NCI-H2171 (cell line): ENCODE measurements at places on chromosomes 13 and 19.

DNA sequence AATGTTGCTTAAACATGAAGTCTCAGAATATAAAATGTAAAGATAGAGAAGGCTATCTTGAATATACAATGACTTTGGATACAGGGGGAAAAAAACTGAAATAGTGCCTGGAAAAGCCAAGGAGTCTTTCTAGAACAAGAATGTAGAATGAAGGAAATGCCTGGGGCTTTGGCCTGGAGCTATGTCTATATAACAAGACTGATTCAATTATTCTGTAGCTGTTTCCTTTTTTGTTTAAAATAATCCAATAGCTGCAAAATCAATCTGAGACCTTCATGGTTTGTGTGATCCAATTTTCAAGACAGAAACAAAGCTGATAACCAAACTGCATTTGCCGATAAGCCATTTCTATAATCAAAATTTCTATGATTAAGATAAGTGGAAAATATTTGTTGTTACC lies 530.9 kb upstream of the NBEA start:
- DNase-seq = no peak

GRCh38 chr19:4930664-4931063 lies 21.4 kb downstream of the UHRF1 start:
- DNase-seq = no peak

GRCh38 chr13:112964971-112965492 lies 4.0 kb upstream of the MCF2L start:
- no peak for DNase-seq

DNA sequence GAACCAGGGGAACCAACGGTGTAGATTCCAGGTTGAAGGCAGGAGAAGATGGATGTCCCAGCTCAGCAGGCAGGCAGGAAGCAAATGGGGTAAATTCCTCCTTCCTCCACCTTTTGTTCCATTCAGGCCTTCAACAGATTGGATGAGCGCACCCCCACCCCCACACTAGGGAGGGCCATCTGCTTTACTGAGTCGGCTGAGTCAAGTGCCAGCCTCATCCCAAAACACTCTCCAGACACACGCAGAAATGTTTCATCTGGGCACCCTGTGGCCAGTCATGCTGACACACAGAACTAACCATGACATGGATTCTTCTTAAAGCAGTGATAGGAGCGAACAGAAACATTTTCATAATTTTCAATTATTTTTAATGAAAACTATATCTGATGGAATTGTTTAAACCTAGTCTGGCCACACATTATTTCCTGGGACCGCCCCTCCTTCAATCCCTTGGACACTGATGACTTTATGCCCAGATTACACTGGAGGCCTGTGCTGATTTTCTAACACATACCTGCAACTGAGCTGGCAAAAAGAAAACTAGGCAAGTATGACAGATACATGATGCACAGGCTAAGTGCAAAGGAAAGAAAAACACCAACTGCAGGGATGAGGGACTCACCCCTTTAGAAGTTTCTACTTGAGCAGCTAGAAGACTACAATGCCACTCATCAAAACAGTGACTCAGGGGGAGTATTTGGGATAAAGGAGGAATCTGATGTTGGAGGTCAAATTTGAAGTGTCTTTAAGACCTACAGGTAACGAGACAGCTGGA lies 154.2 kb downstream of the TNFRSF19 start:
- DNase-seq = no peak

DNA sequence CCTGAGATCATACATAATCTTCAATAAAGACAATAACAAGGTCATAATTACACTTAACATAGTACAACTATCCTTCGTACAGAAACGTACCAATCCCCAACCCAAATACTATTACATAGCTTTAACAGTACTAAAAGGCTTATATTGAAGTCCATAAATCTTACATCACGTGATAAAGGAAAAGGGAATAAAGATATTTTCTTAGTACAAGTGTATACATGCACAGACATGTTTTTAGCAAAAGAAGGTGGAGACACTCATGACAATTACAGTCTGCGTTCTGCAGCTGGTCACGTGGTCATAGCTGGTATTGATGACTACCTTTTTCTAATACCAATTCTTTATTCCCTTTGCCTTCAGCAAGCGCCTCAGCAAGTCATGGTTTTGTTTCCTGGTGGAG lies 464.5 kb upstream of the SLITRK5 start:
- DNase-seq = no peak

DNA sequence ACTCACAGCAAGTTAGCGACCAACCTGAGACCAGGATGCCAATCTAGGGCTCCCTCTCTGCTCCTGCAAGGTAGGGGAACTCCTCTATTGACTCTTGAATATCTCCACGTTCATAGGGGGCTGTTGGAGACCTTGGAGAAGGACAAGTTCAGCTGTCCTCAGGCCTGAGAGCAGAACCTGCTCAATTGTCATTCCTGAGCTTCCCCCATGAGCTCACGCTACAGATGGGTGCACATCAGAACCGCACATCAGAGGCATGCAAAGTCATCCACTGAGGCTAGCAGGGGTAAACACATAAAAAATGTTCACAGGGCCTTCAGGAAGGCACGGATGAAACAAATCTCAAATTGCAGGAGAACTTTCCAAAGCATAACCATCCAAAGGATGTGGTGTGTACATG lies 168.8 kb upstream of the ZNF507 start:
- DNase-seq = no peak

DNA sequence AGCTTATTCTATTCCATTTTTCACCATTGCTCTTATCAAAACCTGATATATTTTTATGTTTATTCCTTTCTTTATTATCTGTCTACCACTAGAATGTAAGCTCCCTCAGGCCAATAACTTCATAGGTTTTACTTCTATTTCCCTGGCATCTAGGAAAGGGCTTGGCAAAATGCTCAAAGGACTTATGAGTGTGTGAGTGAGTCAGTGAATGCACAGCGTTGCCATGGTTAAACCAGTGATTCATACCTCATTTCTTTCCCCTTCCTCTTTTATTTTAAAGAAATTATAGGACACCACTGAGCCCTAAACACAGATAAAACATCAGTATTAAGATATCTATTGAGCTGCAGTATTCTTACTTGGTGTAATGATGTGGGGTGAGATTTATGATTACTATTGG lies 162.1 kb downstream of the GPC6 start:
- no peak for DNase-seq

- DNase-seq = no peak
These were observed 378.9 kb downstream of the PCDH20 start for GRCh38 chr13:61036715-61037114.

DNA sequence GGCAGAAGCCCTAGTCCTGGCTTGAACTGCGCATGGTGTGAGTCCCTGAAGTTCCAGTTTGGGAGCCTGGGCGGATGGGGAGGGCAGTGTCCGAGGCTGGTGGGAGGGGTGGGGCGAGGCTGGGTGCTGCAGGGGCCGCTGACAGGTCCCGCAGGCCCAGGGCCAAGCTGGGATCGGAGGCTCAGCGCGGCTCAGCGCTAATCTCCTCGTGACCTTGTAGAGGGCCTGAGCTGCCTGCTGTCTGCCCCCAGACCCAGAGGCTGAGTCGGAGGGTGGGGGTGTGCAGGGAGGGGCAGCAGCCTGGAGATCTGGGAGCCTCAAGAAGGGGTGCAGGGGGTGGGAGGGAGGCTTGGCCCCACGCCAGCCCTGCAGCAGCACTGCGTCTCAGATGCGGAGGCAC lies 3.0 kb downstream of the ATP1A3 start:
- no peak for DNase-seq

GRCh38 chr13:102402290-102402689 lies 442 bp upstream of the FGF14 start:
- DNase-seq = no peak

DNA sequence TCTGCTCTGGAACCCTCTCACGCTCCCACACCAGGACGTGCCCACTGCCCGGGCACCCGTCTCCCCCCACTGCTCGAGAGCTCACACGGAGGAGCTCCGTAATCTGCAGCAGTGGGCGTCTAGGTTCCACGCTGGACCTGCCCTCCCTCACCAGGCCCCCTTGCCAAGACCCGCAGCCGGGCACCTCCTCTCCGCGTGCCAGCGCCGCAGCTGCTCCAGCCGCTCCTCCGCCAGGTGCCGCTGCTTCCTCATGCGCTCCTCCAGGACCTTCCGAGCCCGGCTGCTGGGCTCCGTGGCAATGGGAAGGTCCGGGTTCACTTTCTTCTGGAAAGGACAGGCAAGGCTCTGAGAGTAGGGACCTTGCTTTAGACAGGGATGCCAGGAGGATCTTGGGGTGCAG lies 35.0 kb upstream of the MATK start:
- peak; percentile 14 for DNase-seq

DNA sequence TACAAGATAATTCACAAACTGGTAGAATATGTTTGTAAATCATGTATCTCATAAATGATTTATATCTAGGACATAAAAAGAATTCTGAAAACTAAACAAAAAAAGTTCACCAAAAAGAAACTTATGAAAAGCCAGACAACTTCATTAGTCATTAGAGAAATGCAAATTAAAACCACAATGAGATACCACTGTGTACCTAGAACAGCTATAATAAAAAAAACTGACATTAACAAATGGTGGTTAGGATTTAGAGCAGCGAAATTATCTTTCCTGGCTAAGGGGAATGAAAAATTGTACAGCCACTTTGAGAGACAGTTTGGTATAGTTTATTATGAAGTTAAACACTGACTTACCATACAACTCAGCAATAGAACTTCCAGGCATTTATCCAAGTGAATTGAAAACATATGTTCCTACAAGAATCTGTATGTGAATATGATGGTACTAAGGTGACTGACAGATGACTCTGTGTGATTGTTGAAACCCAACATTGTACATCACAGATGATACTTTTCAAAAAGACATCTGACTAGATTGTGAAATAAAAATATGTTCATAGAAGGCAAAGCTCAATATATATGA lies 41.8 kb downstream of the UGGT2 start:
- no peak for DNase-seq

- DNase-seq = no peak
These were observed 19.0 kb upstream of the PLPP2 start for GRCh38 chr19:310141-310651.

GRCh38 chr13:50526661-50527071 lies 316.8 kb downstream of the DLEU7 start:
- DNase-seq = no peak

DNA sequence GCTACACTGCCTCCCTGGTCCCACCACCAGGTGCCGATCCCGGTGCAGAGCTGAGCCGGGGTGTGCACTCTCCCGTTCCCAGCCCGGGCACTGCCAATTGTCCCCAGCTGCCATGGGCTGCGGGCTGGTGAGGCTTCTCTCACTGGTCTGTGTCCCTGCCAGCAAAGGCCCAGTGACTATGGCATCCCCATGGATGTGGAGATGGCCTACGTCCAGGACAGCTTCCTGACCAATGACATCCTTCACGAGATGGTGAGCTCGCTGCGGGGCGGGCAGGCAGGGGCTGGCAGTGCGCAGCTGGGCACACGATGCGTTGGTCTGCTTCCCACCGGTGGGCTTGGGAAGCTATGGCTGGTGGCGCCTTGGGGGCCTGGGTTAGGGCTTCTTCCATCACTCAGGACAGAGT lies 14.6 kb downstream of the MPND start:
- no peak for DNase-seq

DNA sequence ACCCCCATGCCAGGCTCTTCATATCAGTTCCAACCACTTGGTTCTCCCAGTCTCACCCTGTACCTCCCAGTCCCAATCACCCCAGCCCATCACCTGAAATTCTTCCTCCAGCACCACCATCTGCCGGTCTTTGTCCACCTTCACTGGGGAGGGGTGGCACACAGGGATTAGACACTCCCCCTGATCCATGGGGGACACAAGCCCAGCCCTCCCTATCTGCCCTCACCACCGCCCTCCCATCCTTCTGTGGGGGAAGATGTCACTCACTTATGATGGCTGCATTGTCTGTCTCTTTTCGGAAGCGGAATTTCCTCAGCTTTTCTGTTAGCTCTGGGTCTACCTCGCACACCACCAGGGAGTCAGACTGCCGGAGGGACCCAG lies 685 bp downstream of the GMFG start:
- no peak for DNase-seq

GRCh38 chr19:42422901-42423461 lies 4.2 kb downstream of the LIPE start:
- DNase-seq = no peak

DNA sequence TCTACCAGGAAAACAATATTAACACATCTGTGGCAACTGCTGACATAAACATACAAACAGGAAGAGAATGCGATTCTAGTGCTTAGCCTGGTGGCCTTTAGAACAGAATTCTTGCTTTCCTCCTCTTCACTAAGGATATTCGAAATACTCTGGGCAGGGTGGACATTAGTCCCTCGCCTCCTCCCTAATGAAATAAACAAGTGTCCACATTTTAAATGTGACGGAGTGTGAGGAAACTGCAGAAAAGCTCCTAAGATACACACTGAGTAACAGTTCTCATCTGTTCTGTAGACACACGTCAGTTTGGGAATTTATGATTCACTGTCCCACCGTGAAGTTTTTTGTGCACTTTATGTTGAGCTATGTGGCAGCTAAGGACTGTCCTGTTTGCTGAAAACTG lies 639 bp downstream of the STARD13 start:
- DNase-seq = no peak

DNA sequence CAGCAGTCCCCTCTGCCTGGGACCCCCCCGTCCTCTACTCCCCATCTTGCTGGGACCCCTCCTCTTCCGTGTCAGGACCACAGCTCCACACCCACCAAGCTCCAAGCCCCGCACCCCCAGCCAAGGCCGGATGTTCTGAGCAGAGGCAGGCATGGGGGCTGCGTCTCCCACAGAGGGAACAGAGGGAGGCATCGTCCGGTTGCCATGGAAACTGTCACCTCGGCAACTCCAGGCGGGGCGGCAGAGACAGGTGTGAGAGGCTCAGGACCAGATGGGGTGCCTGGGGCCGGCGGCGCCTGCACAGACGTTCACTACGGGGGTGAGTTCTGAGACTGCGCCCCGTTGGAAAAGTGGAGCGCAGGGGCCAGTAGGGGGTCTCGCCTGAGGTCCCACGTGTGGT lies 5.4 kb downstream of the RNU6-9 start:
- DNase-seq = peak; percentile 96

- peak; percentile 62 for DNase-seq
These were observed 41.4 kb upstream of the SERP2 start for GRCh38 chr13:44331912-44332851.

DNA sequence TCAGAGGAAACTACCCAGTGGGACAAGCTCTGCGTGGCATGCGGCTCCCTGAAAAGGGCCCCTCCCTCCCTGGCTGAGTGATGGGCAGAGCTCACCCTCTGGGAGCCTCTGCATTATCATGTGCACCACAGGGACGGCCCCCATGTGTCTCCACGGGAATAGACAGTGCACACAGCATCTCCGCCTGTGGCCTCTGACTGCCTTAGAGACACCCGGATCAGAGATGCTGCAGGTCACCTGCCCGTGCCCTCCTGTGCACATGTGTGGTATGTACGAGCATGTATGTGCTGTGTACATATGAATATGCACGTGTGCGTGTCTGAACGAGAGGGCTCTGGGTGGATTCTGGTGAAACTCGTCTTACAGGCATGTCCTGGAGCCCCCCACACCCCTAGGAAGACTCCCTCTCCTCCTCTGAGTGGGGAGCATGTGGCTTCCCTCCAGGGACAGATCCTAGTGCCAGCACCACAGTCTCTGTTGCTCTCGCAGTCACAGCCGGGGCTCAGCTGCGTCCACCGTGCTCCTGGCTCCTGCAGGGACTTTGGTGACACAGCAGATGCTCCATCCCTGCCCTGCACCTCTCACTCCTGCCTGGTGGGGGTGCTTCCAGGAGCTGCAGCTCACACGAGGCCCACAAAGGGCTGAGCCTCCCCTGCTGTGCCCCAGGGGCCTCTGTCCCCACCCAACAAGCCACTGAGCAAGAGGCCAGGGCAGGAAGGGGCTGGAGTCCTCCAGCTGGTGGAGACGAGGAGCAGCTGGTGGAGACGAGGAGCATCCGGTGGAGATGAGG lies 19.6 kb downstream of the C13orf46 start:
- DNase-seq = no peak
